ENCODE measurements at places on chromosomes 3 and 15.

GRCh38 chr3:179067839-179068238 lies 3.8 kb downstream of the ZMAT3 start:
- no peak for DNase-seq

GRCh38 chr3:65401359-65402305 lies 637.1 kb downstream of the MAGI1 start:
- DNase-seq: no peak

- no peak for DNase-seq
These were observed 14.1 kb upstream of the MYH15 start for GRCh38 chr3:108524537-108524936.

GRCh38 chr15:88797663-88798339 lies 5.4 kb upstream of the ACAN start:
- no peak for DNase-seq

DNA sequence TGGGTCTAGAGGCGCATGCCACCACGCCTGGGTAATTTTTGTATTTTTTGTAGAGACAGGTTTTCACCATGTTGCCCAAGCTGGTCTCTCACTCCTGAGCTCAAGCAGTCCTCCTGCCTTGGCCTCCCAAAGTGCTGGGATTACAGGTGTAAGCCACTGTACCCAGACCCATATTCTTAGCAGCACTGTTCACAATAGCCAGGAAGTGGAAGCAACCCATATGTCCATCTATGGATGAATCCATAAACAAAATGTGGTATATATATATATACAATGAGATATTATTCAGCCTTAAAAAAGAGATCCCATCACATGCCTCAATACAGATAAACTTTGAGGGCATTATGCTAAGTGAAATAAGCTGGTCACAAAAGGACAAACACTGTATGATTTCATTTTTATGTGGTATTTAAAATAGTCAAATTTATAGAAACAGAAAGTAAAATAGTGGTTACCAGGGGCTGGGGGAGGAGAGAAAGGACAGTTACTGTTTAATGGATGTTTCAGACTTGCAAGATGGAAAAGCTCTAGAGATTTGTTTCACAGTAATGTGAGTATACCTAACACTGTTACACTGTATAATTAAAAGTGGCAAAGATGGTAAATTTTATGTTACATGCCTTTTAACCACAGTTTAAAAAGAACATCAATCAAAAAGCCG lies 35.7 kb upstream of the GRAMD1C start:
- DNase-seq: no peak

DNA sequence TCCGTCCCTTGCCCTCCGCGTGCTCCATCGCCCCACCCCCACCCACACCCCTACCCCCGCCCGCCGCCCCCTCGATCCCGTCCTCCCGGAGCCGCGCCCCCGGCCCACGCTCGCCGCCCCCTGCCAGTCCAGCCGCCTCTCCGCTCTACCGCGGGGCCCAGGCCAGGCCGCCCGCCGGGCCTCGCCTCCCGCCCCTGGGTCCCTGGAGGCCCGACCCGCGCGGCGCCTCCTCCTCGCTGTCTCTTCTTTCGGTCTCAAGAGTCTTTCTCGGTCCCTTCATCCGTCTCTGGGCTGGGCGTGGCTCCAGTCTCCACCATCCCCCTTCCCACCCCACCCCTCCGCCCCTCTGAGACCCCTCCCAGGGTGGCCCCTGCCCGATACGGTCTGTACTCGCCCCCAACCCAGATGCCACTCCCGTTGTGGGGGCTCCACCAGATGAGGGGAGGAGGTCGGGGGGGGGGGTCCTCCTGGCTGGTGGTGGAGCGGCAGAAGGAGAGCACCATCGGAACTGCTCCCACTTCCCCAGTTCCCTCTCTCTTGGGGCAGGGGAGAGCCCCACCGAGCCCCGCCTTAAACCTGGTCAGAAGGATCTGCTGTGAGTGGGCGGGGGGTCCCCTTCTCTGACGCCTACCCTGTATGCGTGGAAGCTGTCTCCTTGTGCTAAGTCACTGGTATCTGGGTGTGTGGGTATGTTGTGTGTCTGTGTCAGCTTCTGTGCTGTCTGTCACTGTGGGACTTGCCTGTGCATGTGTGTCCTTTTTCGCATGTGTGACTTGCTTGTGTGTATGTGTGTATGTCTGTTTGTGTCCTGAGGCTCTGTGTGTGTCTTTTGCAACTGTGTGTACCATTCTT lies 1.0 kb downstream of the PRKCD start:
- DNase-seq: peak; percentile 42

DNA sequence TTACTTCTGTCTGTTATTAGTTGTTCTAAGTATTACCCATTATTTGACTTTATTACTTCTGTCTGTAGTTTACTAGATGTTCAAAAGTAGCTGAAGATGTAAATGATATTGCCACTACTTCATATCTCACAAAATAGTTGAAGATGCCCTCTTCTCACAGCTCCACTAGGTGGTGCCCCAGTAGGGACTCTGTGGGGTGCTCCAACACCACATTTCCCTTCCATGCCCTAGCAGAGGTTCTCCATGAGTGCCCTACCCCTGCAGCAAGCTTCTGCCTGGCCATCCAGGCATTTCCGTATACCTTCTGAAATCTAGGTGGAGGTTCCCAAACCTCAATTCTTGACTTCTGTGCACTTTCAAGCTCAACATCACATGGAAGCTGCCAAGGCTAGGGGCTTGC lies 80.8 kb downstream of the KCNH8 start:
- no peak for DNase-seq

- DNase-seq: peak; percentile 57
These were observed 267.0 kb downstream of the PTPRG start for GRCh38 chr3:61828184-61828874.

GRCh38 chr15:45134682-45135604 lies 5.1 kb downstream of the DUOX1 start:
- no peak for DNase-seq

DNA sequence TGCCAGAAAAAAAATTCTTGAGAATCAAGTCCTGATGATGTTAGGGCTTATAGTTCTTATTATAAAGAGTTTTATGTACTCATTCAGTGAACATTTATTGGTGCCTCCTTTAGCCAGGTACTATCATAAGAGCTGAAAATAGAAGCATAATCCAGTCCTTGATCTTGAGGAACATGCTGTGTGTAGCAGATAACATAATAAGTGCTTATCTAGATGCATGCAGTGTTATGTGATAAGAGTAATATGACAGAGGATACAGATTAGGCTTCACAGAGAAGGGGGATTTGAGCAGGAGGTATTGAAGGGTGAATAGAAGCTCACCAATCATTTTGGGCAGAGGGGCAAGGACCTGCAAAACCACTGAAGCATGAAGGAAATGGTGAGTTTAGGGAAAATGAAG lies 1.1 kb downstream of the CCR2 start:
- DNase-seq: no peak

DNA sequence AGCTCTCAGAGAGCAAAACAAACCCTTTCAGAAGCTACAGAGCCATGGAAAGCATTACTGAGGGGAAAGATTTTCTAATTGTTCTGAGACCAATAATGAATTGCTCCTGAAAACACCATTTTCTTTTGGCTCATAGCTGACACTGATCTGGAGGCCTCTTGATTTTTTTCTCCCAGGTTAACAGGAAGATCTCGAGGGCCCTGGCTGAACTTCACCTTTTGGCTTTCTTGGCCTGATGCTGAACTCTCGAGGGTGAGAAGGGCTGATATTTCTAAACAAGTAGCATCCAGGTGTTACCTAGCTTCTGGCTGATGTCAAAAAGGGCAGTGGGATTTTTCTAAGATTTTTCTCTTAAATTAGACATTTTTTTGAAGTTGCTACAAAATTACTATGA lies 19.9 kb upstream of the NFKBIZ start:
- no peak for DNase-seq

DNA sequence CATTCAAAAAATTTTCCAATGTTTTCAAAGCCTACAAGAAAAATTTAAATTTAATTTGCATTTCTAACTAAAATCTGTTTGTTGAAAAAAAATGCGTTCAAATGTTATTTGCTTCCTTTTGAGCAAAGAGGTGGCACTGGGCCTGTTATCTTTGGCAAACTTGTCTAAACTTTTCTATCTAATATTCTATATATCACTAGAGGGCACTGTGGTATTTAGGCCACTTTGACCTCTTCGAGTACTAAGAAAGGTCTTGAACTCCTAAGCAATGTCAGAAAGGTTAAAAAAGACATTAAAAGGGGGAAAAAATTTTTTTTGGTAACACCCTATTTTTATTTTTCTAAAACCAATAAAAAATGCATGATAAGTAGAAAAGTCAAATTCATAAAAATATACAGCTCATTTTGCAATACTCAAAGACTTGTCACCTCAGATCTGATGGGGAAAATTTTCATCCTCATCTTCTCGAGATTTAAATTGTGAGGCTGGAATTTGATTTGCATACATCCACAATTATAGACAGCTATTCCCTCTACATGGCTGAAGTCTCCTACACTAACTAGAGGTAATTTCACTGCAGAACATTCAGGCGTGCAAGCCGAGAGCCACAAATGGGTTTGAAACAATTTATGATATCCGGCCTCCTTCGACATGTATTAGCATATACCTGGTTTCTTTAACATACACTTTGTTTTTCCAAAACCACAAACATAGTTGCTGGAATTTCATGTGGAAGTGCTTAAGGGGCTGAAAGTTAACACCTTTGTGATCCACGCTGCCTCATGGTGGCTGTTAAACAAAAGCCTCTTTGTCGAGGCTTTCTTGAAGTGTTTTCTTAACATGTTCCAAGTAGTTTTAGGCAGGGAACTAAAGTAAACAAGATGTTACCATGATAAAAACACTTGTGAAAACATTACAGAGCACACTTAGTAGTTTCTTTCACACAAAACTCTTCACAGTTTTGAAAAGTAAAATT lies 576.4 kb downstream of the FOXP1 start:
- no peak for DNase-seq

DNA sequence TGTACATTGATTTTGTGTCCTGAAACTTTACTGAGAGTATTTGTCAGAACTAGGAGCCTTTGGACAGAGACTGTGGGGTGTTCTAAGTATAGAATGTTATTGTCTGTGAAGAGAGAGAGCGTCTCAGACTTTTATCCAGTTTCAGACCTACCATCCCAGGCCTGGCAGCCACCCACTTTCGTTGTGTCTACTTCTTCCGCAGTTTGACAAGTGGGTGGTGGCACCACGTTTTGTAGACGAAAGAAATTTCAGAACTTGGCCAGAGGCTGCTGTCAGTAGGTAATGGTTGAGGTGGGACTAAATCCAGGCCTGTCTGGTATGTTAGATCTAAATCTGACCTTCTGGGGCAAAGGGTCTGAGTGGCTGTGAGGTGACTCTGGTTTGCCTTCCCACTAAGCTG lies 13.4 kb upstream of the TRAK1 start:
- DNase-seq: no peak

- DNase-seq: no peak
These were observed 31.7 kb downstream of the GOLGA6A start for GRCh38 chr15:74050556-74051234.

GRCh38 chr3:64081235-64081630 lies 57.9 kb upstream of the PSMD6 start:
- no peak for DNase-seq

GRCh38 chr3:161347726-161348125 lies 23.6 kb downstream of the SPTSSB start:
- no peak for DNase-seq

GRCh38 chr3:172685331-172686214 lies 25.3 kb downstream of the NCEH1 start:
- no peak for DNase-seq

DNA sequence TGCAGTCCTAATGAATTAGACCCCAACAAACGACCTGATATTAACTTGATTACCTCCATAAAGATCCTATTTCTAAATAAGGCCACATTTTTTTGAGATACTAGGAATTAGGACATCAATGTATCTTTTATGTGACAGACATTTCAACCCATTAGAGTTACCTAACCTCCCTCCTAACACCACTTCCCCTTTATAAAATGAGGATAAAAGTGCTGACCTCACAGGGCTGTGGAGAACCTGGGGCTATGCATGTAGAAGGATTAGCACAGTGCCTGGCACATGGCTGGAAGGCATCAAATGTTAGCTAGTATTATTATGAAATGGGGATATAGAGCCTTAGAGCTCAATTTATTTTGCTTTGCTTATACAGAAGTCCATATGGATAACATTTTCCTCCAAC lies 53.5 kb upstream of the LRRN1 start:
- no peak for DNase-seq

- no peak for DNase-seq
These were observed 58.8 kb downstream of the KAT2B start for GRCh38 chr3:20099060-20099459.

- no peak for DNase-seq
These were observed 68.8 kb upstream of the MEX3B start for GRCh38 chr15:82114660-82115059.

- no peak for DNase-seq
These were observed 49.4 kb downstream of the ZNF280D start for GRCh38 chr15:56683908-56684307.

DNA sequence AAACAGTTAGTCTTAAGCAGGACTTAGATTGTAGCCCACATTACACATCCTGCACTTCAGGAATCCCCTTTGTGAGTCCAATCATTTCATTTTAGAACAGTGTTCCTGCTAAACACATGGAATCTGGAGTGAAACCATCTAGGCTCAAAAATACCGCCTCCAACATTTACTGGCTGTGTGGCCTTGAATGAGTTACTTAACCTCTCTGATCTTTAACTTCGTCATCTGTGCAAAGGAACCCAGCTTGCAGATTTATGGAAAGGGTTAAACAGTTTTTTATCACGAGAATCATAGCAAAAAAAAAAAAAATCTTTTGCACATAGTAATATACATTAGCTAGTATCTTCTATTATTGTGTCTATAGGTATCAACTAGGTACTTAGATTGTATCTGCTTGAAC lies 8.0 kb upstream of the LRTM1 start:
- no peak for DNase-seq

DNA sequence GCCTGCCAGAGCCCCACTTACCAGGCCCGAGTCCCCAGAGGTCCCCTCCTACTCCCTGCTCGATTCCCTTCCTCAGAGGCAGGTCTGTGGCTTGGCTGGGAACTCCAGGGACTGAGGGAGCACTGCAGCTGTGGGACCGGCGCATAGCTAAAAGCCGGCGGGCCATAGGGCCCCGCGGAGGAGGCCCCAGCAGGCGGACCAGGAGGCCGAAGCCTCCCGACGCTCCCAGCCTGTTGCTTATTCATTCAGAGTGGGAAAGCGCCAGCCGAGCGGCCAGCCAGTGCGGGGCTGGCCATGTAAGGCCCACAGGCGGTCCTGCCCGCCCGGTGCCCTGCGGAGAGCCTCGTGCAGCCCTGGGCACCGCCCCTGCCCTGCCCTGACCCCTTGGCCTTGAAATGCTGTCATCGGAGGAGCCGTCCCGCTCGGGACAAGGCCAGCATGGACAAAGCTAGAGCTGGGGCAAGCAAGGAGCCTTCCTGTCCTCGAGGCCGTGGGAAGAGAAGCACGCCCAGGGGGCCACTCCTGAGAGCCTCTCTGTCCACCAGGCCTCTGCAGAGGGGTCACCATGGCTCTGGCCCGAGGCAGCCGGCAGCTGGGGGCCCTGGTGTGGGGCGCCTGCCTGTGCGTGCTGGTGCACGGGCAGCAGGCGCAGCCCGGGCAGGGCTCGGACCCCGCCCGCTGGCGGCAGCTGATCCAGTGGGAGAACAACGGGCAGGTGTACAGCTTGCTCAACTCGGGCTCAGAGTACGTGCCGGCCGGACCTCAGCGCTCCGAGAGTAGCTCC lies at the start of gene LOXL1:
LOXL1 (plus strand) TSS at position 244 of the 784 bp plus-strand sequence; CDS start at position 566, 322 bp downstream.
- peak; percentile 88 for DNase-seq

Data from right cardiac atrium (tissue), 5 donors.